GM23248 (cell line): ENCODE measurements at places on chromosomes 13 and 19. TPM values are rescaled to one million over a fixed set of nuclear protein-coding genes. Genes with fewer than 3 reads are reported as not detected.

DNA sequence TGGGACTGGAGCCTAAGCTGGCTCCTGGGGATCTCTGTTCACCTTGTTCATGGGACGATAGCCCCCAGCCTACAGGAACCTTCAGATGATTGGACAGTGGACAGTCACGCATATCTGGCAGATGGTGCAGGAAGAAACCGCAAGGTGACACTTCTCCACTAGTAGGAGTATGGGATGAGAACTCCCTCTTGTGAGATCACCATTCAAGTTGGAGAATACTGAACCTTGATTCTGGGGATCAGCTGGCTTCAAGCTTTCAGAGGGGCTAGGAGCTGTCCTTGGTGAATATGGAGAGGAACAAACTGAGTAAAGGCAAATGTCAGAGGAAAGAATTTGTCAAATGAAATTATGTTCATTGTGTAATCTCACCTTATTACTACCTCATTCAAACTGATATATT lies 204.5 kb downstream of the PDS5B start:
- peak; percentile 3 for DNase-seq

The PDX1 gene
- total RNA-seq = not detected in 2 replicates

- no peak for DNase-seq
Measured at GRCh38 chr13:90300015-90300414, 1047.5 kb upstream of the MIR17HG start.

DNA sequence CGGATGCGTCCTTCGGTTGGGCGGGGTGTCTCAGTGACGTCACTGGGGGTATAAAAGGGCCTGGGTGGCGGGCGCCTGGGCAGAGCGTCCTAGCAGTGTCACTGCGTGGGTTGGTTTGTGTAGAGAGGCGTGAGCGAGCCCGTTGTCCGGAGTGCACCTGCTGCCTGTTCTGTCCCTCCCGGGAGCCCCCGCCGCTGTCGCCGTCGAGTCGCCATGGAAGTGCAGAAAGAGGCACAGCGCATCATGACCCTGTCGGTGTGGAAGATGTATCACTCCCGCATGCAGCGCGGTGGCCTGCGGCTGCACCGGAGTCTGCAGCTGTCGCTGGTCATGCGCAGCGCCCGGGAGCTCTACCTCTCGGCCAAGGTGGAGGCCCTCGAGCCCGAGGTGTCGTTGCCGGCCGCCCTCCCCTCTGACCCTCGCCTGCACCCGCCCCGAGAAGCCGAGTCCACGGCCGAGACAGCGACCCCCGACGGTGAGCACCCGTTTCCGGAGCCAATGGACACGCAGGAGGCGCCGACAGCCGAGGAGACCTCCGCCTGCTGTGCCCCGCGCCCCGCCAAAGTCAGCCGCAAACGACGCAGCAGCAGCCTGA lies 2.9 kb downstream of the IER2 start:
- DNase-seq = peak; percentile 96

The ZNF154 gene
- 2.0 and 2.2 TPM in 2 replicates for total RNA-seq
